ENCODE measurements at places on chromosomes 3 and 15.

GRCh38 chr3:17232442-17232841 is 347.7 kb downstream of the PLCL2 start:
- no peak for DNase-seq

DNA sequence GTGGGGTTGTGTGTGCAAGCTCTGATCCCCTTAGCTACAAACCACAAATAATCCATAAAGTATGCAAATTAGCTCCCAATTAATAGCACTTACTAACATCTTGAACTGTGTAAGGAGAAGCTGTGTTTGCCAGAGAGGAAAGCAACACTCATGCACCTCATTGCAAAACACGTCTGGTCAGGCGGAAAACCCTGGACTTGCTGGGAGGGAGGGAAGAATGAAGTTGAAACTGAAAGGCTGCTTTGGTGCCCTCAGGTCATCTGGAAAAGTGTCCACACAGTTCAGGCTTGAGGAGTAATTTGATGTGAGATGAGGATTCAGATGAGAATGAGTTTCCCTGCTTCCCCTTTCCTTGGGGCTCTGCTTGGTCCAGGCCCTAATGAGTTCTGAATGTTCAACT is 185.5 kb upstream of the ANKRD28 start:
- DNase-seq, result peak; percentile 46

DNA sequence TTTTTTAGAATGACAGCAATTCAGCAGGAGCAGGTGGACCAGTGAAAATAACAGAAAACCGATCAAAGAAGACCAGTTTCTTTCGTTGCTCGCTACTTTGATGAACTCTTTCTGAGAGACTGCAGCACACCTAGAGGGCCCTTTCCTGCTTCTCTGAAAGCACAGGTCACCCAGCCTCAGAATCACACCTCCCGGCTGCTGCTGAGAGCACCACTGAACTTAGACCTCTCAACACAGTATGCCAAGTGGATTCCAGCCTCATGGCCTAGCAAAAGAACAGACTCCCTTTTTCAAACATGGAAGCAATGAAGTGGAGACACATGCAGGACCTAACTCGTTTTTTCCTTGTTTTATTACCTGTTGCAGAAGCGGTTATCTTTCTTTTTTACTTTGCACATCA is 13.9 kb upstream of the APH1B start:
- no peak for DNase-seq

DNA sequence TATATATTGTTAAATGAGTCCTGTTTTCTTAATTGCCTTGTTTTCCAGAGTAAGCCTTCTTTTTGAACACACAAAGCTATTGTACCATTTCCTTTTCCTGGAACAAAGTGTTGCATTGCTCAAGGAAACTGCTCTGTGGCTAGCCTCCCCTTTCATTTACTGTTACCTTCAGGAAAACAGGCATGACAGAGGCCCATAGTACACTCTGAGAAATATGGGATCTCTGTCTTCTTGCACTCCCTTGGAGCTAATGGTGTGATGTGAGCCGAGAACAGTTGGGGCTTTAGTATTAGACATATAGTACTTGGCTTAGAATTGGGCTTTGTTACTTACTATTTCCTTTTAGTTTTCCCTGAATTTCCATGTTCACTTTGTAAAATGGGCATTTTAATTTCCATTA is 193.7 kb downstream of the GHSR start:
- no peak for DNase-seq

DNA sequence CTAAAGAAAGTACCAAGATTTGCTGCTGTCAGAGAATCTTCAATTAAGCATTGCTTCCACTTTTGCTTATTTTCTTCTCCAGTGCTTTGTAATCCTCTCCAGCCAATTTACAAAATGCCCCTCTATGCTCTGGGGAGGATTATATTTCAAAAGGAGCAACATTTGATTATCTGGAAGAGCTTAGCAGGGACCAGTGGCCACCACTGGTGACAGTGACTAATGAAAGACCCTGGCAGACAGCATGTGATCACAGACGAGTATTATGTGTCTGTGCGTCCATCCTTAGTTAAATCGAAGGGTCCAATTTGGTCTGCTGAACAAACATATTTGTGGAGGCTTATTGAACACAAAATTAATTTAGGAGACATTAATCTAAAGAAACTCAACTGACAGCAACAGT is 152.6 kb downstream of the ZNF621 start:
- DNase-seq, result no peak

DNA sequence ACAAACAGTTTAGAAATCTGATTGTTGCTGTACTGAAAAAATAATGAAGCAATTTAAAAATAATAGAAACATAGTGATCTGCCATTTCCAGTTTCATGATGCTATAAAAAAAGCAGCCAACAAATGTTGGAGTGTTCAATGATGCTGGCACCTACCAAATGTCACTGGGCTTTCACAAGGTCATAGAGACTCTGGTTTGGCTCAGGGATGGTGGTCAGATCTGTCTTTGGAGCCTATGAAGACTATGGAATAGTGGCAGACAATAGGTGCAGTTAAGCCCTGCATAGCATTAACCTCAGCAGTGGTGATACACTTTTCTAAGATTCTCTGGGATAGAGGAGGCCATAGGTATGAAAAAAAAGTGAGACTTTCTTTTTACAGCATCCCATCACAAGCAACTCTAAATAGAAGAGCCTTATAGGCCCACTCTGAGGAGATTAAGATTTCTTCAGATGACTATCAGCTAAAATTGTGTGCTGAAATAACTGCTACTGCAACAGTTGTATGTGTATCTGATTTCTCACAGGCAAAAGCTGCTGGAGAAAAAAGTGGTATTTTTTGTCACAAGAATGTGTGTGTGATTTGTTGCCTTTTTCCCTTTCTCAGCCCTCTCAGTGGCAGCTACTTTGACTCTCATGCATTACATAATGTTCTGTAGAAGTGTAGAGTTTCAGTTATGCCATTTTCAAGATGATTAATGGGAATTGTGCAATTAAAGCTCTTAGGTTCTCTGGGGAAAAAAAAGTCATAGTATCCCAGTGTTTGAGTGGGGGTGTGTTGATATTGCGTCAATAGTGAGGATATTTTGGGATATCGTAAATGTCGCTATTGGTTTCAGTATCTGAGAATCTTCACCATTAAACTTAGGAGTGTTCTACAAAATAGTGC is 137.4 kb downstream of the MBNL1 start:
- peak; percentile 72 for DNase-seq
